ENCODE measurements at places on chromosomes 16 and 17.

DNA sequence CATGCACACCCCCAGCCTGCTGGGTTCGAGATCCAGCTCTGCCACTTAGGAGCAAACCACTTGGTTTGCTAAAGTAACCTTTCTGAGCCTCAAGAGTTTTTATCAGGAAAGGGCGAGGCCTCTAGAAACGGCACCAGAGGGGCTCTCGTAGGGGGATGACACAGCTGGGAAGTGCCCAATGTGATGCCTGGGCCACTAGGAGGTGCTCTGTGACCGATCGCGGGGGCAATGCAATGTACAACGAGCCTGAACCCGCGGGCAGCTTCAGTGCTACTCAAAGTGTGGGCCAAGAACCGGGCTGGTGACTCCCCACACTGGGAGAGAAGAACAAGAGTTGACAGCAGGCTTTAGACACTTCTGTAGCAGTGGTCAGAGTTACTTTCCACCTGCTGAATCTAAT lies 9.4 kb downstream of the C16orf89 start:
- no peak for DNase-seq

DNA sequence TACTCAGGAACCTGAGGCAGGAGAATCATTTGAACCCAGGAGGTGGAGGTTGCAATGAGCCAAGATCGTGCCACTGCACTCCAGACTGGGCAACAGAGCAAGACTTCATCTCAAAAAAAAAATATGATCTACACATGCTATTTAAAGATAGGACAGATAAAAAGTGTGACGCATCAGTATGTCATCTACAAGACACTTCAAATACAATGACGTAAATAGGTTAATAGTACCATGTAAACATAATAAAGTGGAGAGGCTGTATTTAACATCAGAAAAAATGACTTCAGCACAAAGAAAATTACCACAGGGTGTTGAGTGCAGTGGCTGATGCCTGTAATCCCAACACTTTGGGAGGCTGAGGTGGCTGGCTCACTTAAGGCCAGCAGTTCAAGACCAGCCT lies 20.2 kb downstream of the ZNF778 start:
- DNase-seq, result no peak

GRCh38 chr16:65309354-65309753 lies 187.5 kb upstream of the CDH11 start:
- no peak for DNase-seq

DNA sequence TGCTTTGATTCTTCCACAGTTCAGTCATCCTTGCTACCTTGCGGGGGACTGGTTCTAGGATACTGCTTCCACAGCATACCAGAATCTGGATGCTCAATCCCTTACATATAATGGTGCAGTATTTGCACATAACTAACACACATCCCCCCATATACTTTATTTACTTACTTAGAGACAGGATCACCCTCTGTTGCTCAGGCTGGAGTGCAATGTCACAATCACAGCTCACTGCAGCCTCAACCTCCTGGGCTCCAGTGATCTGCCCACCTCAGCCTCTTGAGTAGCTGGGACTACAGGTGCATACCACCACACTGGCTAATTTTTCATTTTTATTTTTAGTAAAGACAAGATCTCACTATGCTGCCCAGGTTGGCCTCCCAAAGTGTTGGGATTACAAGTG lies 112.2 kb downstream of the GOSR1 start:
- no peak for DNase-seq

- no peak for DNase-seq
Observed at GRCh38 chr16:725463-726187, 618 bp downstream of the CCDC78 start.

GRCh38 chr16:2009164-2009711 lies 383 bp downstream of the ZNF598 start:
- no peak for DNase-seq

DNA sequence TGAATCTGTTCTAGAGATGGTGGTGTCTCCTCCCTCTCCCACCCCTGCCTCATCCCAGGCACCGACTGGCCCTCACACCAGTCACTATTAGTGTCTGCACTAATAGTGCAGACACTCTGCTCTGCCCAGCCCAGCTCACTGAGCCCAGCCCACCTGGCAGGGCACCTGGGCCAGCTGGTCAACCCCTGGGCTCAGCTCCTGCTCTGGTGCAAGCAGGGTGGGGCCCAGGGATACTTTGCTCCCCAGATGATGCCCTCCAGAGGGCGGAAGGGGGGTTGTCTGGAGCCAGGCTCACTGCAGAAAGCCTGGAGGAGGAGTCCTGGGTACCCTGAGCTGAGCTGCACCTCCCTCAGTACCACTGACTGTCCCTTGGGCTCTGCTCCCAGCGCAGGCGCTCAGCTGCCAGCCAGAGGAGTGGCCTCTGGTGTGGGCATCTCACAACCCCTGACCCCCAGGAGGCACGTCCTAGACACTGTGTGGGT lies 14.5 kb downstream of the RAB11FIP4 start:
- no peak for DNase-seq

DNA sequence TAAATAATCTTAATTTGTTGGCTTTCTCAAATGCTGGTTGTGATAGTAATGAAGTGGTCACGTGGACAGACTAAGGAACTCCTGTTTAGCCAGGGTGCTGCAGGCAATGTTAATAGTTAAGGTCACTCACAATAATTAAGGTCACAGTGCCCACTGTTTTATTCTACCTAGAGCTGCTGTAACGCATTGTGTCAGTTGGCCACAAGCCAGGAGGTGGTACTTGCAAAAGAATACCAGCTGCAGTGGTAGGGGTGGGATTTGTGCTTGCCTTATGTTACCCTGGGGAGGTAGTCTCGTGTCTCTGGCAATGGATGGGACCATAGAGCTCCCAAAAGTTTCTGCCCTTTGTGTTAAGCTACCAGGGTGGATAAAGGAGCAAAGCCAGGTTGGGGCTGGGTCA lies 969.1 kb upstream of the CDH8 start:
- DNase-seq, result no peak

DNA sequence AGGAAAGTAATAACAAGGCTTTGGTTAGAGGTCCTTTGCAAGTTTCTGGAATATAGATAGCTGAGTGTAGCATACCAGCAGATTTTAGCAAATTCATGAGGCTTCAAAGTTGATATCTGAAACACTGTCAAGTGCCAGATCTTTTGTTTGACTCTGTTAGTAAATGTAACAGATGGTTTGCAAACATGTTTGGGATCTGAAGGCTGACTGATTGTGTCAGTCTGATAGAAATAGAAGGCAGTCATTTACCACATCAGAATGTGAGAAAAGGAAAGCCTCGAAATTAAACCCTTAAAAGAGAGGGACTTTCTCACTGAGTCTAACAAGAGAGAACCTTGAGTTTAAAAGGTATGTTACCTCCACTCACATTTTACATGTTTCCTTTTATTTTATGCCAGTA lies 371.5 kb downstream of the KIF2B start:
- DNase-seq, result no peak

- DNase-seq, result no peak
Observed at GRCh38 chr17:9932491-9932890, 27.4 kb upstream of the RCVRN start.

- DNase-seq, result peak; percentile 49
Observed at GRCh38 chr17:30920282-30920681, 1.5 kb upstream of the ADAP2 start.

GRCh38 chr16:68660359-68660795 lies 15.3 kb downstream of the CDH3 start:
- no peak for DNase-seq

- peak; percentile 99 for DNase-seq
Observed at GRCh38 chr17:39164675-39165143, 1.3 kb downstream of the ARL5C start.

DNA sequence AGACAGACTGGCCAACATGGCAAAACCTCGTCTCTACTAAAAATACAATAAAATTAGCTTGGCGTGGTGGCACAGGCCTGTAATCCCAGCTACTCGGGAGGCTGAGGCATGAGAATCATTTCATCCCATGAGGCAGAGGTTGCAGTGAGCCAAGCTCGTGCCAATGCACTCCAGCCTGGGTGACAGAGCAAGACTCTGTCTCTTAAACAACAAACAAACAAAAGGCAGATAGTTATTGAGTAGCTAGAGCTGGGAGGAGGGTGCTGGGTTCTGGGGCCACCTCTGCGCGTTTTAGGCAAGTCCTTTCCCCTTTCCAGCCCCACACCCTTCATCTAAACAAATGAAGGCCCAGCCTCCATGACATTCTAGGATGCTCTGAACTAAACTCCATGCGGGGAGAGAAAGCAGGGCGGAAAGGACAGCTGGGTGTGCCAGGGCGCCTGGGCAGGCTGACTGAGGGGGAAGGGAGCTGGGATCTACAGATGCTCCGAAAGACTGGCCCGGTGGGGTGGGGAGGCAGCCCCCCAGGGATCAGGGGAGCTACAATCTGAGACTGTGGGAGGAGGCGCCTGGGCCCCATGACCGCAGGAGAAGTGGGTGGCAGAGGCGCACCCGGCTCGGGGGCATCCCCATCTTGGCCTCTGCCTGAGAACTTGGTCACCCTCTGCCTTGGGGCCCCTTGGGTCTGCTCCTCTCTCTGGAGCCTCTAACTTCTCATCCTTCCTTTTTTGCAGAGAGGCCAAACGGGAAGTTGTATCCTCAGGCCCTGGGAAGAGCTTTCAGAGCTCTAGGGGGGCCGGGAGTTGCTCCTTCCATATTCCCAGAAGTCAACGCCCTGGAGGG lies 910 bp downstream of the ITGAL start:
- DNase-seq, result no peak

DNA sequence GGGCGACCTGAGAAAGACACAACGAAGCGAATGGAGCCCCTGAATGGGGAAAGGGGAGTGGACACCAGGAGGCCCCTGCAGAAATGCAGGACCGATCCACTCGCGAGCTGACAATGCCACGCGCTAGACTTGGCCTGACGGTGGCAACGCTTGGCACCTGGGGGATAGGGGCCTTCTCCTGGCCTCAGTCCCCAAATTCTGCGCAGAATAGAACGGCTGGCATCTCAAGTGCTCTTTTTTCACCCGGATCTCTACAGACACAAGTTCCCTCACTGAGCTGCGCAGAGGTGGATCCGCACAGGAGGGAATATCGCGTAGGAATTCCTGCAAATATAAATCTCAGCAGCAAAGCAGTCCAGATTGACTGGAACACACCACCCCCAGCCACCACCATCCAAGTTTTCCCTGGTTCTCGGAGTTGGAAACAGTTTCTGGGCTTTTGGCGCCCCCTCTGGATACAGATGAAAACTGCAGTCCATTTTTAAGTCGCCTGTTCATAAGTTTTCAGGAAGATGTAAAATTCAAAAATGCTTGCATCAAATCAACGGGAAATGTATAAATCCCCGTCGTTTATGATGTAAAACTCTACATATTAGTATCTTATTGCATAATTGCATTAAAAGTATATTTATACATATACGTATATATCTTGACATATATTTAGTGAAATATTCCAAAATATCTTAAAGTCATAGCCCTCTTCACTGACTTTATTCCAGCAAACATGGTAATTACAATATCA lies 2.3 kb upstream of the SOX9 start:
- peak; percentile 84 for DNase-seq

DNA sequence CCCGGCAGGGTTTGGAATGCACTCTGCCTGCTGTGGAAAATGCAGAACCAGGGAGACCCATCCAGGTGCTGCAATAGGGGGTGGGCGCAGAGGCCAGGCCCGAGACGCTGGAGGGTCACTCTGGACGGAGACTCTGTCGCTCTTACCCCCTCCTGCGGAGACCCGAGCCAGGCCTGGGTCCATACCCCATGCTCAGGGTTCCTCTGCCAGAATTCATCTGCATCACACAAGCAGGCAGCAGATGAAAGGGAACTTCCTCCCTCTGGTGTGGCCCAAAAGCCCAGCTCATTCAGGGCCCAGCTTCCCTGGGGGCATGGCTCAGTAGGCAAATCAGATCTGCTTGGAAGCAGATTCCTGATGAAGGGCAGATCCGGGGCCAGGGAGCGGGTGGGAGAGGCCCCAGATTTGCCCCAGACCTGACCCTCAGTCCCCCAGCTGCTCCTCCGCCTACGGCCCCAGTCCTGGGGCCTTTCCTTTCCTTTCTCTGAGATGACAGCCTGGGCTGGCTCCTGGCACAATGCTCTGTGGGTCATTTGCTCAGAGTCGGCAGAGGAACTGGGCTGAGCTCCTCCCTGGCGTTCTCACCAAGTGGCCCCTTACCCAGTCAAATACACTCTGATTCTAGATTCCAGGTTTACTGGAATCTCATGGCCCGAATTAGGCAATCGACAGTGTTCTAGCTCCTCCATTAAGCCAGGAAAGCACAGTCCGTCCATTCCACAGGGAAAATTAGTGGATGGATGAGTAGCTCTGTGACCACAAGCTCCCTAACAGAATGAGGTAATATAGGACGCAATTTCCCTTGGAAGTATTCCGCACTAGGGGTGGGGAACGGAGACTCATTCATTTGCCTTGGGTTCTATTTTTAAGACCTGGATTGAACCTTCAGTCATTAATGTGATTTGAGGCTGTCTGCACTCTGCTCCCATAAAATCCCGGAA lies 19.1 kb upstream of the RASD1 start:
- DNase-seq, result no peak

DNA sequence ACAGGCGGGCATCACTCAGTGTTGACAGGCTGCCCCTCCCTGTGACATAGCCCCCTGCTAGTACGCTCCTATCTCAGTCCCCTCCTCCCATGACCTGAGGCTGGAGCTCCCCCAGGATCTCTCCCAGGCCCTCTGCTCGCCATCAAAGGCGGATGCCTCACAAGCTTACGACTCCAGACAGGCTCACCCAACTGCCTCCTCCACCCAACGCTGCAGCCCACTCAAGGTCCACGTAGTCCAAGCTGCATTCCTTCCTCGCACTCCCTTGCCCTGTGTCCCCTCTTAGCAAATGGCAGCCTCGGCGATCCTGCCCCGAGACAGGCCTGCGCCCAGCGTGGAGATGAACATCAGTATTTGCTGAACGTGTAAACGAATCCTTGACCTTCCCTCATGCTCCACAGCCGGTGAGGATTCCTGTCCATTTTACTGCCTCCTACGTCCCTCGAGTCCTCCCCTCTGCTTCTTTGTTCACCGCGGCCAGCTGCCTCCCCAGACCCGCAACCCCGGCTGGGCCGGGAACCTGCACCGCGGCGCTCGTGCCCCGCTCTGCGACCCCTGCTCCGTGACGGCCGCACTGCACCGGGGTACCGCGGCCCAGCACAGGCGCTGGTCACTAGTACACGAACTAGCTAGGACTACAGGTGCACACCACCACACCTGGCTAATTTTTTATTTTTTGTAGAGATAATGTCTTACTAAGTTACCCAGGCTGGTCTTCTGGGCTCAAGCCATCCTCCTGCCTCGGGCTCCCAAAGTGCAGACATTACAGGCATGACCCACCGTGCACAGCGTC lies 838 bp upstream of the TMEM97 start:
- DNase-seq, result no peak

GRCh38 chr17:15268461-15268860 lies 3.3 kb upstream of the PMP22 start:
- DNase-seq, result no peak

GRCh38 chr17:12665263-12666210 lies at the start of gene MYOCD:
MYOCD (plus strand) TSS chr17:12665890; CDS start chr17:12666189, 299 bp downstream.
- DNase-seq, result peak; percentile 48

DNA sequence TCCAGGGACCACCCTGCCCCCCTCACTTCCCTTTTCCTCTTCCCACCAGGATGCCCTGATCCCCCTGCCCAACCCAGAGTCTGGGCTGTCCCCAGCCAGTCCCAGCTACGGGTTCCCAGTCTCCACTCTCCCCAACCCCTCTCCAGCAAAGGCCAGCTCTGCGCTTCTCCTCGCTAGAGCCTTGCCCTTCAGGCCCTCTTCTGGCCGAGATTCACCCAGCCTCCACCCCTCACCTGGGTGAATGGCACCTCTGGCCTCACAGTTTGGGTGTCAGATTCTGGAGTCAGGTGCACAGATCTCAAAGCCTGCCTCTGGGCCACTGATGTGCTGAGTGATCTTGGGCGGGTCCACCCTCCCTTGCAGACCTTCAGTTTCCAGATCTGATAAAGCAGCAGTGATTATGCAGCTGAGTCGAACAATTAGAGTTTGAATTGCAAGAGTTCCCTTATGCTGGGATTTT lies 185.6 kb upstream of the TNRC6C start:
- DNase-seq, result no peak

Data from A549 (cell line).